ENCODE measurements at places on chromosomes 11 and 22. TPM values are rescaled to one million over a fixed set of nuclear protein-coding genes. Genes with fewer than 3 reads are reported as not detected.
A peak's percentile ranks its signal among the peaks of the same experiment; 100 is the strongest.

ANO5 gene
- total RNA-seq = 0.16 TPM

ADM gene
- 103 TPM for total RNA-seq

MYO7A gene
- total RNA-seq = 0.45 TPM

SLC17A6 gene
- total RNA-seq = not detected

SYNGR1 gene
- total RNA-seq = 3.9 TPM

GNAZ gene
- total RNA-seq = 1.3 TPM

ACAD8 gene
- total RNA-seq = 15.2 TPM

C1QTNF6 gene
- total RNA-seq = 4.2 TPM

GALNT18 gene
- 2.4 TPM for total RNA-seq

GRCh38 chr11:10502770-10503169 lies 38.2 kb downstream of the RNF141 start:
- DNase-seq = no peak

GRCh38 chr22:38148245-38148644 lies 33.4 kb downstream of the PLA2G6 start:
- DNase-seq = peak; percentile 39

GRCh38 chr11:2085251-2086066 lies 53.7 kb downstream of the IGF2 start:
- no peak for DNase-seq

DNA sequence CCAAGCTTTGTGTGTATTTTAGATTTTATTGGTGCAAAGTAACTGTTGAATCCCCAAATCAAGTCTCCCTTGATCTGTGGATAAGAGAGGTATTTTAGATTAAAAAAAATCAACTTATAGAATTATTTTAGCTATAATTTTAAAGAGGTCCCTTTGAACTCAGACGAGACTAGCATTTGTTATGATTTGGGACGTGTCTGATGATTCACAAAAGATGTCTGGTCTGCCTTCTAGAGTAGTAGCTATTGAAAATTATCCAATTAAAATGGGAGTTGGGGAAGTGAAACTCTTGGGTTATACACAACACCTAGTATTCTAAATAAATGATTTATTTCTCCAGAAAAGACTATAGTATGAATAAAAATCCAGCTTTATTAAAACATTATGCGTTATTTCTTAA lies 227.9 kb upstream of the GRIA4 start:
- no peak for DNase-seq

- DNase-seq = no peak
These were observed 20.7 kb upstream of the FAM181B start for GRCh38 chr11:82754410-82754809.

- DNase-seq = no peak
These were observed 32.0 kb upstream of the TESMIN start for GRCh38 chr11:68783216-68783821.

DNA sequence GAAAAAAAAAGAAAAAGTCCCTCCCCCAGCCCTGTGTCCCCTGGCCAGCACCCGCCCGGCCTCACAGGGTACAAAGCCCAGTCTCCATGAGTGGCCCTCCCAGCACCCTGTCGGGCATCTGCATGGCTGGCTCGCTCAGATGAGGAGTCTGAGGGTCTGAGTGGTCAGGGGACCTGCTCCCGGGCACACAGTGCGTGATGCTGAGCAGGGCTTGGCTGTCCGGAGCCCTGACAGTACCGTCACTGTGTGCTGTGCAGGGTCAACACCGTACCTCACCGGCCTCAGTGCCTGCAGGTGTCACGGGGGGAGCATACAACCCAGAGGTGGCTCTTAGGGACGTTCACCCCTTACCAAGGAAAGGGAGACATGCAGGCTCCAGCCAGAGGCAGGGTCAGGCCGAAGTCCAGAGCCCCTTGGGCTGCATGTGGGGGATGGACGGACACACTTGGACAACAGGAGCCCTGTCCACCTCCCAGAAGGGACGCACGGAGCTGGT lies 3.6 kb upstream of the PLXNB2 start:
- no peak for DNase-seq

DNA sequence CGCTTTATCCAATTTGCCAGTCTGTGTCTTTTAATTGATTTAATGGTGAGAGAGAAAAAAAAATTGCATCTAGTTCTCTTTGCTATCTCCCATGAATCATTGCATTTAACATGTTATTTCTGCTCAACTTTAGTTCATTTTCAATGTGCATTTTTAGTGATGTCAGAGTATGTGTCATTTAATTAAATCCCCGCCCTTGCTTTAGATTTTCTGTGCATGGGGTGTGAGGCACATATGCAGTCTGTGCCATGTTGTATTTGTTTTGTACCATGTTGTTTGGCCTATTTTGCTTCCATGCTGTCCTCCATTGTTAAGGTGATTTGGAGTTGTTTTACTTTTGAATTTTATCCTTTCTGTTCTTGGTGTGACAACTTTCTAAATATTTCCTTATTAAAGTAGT lies 8.3 kb upstream of the NCR3LG1 start:
- peak; percentile 4 for DNase-seq

DNA sequence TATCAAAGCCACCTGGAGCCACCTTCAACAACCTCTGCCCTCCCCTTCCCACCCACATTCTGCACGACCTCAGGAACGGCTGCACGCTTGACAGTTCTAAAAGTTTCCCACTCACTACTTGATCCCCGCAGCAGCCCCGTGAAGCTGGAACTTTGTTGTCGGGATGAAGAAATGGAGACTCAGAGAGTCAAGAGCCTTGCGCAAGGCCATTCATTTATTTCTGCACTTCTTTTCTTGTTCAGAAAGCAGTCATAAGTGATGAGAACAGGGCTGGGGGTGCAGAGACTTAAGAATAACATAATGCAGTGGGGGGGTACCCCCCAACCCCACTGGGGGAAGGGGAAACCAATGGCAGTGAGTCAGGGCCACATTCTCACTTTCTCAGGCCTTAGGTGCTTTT lies 2.2 kb upstream of the ZFTA start:
- DNase-seq = no peak

DNA sequence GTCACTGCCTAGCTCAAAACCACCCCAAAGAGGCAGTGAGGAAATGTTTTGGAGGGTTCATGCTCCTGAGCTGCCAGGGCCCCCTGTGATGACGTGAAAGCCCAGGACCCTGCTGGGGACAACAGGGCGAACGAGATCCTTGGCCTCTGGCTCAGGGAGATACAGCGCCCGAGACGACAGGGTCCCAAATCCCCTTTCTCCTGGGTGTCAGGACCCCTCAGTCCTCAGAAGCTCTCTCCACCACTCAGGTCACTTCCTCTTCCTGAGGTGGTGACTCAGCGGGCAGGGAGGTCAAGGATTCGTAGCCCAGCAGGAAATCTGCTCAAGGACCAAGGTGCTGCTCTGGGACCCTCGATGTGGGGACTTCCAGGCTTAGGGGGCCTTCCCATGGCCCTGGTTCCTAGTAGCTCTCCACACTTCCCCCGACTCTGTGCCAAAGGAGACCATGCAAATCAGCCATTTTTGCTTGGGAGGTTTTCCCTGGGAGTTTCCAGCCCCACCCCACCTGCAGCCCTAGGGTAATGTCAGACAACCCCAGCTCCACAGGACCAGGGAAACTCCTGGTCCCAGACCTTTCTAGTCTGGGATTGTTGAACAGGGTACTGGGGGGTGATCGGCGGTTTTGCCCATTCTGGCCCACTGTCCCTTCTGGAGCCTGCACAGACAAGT lies 12.8 kb downstream of the BCL9L start:
- DNase-seq = no peak

- DNase-seq = peak; percentile 86
These were observed 85.5 kb downstream of the RCN1 start for GRCh38 chr11:32176223-32176934.

DNA sequence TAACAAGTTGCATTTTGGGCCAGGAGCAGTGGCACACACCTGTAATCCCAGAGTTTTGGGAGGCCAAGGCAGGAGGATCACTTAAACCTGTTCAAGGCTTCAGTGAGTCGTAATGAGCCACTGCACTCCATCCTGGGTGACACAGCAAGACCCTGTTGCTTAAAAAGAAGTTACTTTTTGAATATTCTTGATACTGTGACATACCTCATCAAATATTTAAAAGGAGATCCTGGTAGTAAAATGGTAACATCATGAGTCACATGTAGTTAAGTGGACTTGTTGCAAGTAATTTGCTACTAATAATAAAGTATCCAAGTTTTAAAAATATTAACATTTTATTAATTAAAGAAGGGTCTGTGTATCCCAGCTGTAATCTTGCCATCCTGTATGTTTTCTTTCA lies 18.3 kb downstream of the HMGXB4 start:
- no peak for DNase-seq

- DNase-seq = no peak
These were observed 48.5 kb downstream of the OR4D9 start for GRCh38 chr11:59559886-59560285.

DNA sequence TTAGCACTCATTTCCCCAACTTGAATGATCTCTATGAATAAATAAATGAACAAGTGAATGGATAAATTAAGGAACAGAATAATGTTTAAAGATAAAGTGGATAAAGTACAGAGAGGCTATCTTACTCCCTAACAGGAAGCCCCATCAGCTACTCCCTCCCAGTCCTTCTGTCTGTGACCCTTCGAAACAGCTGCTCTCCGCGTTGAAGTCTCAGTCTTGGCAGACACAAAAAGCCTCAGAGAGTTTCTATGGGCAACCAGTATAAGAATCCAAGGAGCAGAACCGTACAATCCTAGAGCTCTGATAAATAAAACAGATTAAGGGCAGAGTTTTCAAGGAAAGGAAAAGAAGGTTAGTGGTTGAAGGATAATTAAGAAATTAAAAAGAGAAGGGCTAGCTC lies 35.0 kb downstream of the GUCY1A2 start:
- DNase-seq = no peak

DNA sequence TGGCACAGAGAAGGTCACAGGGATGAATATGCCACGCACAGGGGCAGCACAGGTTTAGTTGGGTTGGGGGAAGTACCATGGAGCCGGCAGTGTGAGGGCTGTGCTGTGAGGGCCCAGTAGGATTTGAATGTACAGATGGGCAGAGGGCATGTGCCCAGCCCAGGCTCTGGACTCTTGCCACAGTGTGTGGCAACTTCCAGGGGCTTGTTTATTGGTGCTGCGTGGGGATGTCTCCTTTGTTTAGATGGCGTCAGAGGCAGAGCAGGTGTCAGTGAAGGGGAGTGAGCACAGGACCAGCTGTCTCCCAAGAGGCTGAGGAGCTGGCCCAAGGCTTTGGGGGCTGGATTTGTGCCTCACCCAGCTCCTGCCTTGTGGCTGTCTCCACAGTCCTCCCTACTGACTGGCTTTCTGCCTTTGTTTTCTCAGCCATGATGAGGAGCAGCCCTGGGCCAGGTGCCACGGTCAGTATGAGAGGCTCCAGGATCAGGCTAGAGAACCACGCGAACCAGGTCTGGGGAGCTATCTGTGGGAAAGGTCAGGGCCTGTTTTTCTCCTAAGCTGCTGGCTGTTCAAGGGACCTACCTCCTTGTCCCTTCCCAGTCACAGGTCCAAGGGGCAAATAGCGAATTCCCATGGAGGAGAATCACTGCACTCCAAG lies 21.9 kb downstream of the SUN2 start:
- peak; percentile 33 for DNase-seq

Data from fibroblast of the aortic adventitia (primary cell).